ENCODE measurements at places on chromosomes 7 and 10.
A peak's percentile ranks its signal among the peaks of the same experiment; 100 is the strongest.

GRCh38 chr7:146922782-146923181 is 806.2 kb downstream of the CNTNAP2 start:
- no peak for DNase-seq

- DNase-seq, result no peak
Observed at GRCh38 chr10:46554166-46554781, 2.2 kb downstream of the GPRIN2 start.

DNA sequence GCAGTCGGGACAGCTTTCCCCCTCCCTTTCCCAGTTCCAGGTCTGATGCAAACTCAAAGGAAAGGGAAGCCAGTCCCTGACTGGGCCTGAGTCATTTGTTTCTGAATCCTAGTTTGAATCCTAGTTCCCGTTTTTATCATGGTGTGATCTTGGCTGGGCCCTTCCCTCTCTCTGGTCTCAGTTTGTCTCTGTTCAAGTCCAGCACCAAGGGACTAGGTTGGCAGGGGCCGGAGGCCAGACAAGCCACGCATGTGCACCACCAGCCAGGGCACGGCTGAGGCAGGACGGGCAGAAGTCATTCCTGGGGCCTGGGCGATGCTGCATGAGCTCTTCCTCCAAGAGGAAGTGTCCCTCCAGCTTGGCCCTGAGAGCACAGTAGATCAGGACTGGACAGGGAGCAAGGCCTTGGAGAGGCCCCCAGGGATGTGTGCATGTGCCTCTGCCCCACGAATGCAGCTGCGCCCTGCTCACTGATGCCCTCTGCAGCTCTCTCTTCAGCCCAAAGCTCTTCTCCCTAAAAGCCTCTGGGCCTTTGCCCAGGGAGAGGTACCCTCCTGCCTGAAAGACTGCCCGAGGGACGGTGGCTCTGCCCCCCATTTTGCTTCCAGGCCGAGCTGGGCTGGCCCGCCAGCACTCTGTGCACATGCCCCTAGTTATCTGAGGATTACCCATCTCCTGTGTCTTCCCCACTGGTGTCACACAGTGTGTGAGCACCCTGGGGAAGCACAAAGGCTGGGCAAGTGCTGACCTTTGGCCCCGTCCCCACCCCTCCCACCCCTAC is 86.7 kb downstream of the ZMIZ1 start:
- DNase-seq, result no peak

DNA sequence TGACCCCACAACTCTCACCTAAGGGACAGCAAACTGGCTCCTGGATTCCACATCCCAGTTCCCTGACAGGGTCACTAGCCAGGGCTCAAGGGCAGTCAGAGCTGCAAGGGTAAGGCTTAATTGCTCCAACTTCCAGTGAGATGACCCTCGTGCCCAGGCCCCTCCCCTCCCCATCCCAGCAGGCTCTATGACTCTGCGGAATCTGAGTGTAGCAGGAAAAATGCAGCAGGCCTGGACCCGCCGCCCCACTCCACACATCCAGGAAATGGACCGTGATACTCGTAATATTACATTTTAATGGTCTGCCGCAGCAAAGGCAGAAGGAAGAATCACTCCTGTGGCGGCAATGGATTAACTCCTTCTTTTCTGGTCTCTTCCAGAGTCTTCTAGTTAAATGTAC is 91.7 kb upstream of the CHST15 start:
- DNase-seq, result no peak

GRCh38 chr10:98568551-98568950 is 121.8 kb upstream of the HPS1 start:
- no peak for DNase-seq

DNA sequence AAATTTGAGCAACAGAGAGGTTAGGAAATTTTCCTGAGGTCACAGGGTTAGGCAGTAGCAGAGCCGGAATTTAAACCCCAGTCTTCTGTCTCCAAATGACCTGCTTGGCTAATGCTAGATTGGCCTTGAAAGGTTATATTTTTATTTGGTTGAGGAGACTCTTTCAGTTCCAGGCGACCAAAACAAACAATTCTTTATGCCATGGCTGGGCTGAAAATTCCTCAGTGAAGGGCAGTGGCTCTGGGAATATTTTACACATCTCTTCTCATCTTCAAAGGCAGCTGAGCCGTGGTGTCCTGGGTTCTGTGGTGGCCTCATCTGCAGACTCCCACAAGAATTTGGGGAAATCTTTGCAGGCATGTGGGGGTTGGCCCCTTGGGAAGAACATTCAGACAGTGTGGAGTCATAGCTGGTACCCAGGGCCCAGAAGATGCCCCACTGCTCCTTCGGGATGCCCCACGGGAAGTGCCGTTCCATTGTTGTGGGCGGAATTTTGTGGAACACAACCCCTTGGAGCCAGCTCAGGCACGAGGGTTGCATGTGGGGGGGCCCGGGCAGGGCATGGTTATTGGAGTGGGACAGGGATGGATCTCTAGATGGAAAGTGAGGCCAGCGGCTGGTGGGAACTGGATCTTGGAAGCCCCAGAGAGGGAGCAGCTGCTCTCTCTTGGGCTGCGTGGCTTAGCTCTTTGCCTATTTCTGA is 33.2 kb downstream of the RPS24 start:
- DNase-seq, result no peak

GRCh38 chr7:69808391-69808790 is 210.1 kb downstream of the AUTS2 start:
- no peak for DNase-seq

DNA sequence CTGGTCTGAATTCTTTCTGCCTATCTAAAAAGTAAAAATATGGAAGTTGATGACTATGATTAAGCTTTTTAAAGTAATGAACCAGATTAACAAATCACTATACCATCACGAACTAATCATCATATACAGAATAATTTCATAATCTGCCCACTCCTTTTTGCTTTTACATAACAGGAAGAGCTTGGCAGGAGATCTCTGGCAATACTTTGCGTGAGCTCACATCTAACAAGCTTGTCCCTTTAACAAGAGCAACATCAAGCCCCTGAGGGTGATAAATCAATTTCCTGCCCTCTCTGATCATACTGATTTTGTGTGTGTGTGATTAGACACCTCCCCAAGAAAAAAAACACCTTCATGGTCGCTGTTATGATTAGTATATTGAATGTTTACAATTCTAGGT is 143.5 kb upstream of the ASAH2 start:
- no peak for DNase-seq

GRCh38 chr7:74181821-74182220 is 7.7 kb downstream of the EIF4H start:
- no peak for DNase-seq

- DNase-seq, result peak; percentile 77
Observed at GRCh38 chr7:131105799-131106680, 221.6 kb upstream of the MKLN1 start.

- no peak for DNase-seq
Observed at GRCh38 chr7:128056901-128057300, 25.7 kb upstream of the LRRC4 start.

DNA sequence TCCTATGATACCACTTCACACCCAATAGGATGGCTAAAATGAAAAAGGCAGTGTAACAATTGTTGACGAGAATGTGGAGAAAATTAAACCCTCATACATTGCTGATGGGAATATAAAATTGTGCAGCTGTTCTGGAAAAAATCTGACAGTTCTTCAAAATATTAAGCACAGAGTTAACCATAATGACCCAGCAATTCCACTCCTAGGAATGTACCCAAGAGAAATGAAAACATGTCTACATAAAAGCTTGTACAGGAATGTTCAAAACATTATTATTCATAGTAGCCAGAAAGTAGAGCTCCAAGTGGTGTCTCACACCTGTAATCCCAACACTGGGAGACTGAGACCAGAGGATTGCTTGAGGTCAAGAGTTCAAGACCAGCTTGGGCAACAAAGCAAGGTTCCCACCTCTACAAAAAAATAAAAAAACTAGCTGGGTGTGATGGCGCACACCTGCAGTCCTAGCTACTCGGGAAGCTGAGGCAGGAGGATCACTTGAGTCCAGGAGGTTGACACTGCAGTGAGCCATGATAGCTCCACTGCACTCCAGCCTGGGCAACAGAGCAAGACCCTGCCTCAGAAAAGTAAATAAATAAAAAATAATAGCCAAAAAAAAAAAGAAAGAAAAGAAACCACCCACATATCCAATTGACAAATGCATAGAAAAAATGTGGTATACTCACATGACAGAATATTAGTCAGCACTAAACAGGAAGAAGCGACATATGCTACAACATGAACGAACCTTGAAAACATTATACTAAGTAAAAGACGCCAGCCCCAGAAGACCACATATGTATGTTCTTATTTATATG is 5.0 kb downstream of the RHEB start:
- DNase-seq, result no peak

DNA sequence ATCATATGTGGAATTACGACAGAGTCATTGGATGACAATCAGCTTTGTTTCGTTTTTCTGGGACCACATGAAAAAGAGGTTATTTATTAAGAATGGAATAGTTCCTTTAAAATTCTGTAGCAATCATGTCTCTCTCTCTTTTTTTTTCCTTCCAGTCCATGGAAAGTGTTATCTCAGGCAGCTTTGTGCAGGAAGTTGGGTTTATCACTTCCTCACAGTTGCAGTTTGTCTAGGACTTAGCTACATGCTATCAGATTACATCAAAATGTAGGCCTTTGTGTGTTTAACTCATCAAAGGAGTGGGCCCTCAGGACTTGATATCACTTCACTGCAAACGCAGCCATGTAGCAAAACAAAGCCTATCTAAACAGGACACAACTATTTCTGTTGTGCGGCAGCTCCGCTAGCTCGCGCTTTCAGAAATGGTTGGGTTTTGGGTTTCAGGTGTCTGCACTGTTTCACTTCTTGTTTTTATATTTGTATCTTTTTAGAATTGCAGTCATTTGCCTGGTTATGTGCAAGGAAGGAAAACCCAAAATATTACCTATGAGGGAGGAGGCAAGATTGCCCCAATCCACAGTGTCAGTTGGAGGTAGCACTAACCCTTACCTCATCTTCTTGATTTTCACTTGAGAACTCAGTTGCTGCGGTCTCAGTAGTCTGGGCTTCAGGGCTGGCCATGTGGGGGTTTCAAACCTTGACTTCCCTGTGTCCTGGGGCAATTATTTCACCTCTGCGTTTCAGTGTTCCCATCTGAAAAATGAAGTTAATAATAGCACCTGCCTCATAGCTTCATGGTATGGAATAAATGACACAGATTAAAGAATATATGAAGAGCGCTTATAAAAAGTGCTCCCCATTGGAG is 66.7 kb downstream of the HHEX start:
- DNase-seq, result no peak

- no peak for DNase-seq
Observed at GRCh38 chr10:90788968-90789367, 68.9 kb downstream of the HTR7 start.

GRCh38 chr10:132384618-132385388 is 12.2 kb upstream of the PWWP2B start:
- DNase-seq, result peak; percentile 51

DNA sequence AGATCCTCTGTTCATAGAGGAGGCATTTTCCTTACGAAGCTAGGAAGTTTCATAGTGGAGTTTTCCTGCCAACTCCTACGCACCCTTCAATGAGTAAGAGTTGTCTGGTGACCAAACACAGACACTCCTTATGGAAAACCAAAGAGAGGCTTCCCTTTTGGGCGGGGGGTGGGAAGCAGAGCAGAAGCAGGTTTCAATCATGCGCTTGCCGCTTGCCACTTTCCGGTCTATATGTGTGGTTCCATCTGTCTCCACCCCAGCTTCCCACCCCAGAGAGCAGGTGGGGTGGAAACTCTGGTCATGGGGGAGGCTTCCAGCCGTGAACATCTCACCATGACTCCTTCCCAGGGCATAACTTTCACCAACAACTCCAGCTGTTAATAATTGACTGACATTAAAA is 68.8 kb upstream of the GRB10 start:
- DNase-seq, result no peak

- DNase-seq, result peak; percentile 42
Observed at GRCh38 chr10:127117125-127117524, 79.3 kb downstream of the INSYN2A start.

DNA sequence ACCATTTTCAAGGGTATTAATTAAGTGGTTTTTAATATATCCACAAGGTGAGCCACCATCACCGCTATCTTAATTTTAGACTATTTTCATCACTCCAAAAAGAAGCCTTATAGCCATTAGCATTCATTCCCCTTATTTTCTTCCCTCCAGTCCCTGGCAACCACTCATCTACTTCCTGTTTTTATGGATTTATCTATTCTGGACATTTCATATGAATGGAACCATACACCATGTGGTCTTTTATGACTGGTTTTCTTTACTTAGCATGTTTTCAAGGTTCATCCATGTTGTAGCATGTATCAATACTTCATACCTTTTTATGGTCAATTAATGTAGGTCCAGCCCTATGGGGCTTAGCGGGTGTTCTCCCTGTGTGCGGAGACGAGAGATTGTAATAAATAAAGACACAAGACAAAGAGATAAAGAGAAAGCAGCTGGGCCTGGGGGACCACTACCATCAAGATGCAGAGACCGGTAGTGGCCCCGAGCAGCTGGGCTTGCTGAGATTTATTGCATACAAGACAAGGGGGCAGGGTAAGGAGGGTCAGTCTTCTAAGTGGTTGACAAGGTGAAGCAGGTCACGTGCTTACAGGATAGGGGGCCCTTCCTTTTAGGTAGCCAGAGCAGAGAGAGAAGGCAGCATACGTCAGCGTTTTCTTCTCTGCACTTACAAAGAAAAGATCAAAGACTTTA is 14.6 kb downstream of the WBP1L start:
- no peak for DNase-seq

DNA sequence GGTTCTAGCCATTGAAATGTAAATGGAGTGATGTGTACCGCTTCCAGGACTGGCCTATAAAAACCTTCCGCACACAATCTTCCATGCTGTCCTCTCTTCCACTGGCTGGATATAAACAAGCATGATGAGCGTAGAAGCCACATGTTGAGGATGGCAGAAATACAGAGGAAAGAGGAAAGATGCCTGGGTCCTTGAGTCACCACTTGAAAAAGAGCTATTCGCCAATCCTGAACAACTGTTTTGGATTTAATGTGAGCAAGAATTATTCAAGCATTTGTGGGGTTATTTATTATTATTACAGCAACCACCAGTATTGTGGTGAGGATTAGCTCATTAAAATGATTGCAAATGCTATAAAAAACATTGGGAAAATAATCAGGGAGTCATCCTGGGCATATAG is 45.8 kb upstream of the PLXNA4 start:
- DNase-seq, result no peak

DNA sequence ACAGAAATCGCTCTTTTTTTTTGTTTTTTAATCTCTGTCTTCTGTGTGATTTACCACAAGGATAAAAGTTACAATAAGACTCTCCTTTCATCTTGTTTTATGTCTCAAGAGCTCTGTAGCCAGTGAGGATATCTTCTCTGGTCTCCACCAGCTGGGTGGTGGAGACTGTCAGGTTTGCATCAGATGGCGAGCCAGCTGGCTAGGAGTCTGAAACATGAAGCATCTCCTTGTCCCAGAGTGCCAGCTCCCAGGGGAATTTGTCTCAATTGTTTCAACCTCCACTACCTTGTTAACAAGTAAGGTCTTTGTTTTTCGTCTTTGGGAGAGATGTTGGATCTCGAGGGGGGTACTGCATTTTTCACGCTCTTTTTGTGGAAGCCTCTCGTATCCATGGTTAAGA is 47.3 kb downstream of the FRMPD2 start:
- no peak for DNase-seq

GRCh38 chr10:119516381-119517234 is 25.9 kb downstream of the RGS10 start:
- peak; percentile 70 for DNase-seq
